ENCODE measurements at places on chromosomes 4 and X.
A peak's percentile ranks its signal among the peaks of the same experiment; 100 is the strongest.

DNA sequence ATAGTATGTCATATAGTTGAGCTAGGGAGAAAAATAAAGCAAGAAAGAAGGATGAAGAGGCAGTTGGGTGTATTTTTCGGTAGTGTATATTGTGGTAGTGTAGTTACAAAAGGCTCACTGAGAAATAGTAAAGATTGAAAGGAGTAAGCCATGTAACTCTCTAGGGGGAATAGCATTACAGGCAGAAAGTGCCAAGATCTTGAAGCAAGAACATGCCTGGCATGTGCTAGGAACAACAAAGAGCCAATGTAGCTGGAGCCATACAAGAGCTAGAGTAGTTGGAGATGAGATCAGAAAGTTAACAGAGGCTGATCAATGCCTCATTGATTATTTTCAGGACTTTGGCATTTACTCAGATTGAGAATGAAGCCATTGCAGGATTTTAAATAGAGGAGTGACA, 3.0 kb downstream of the ABCE1 start:
- DNase-seq: no peak

GRCh38 chrX:42735250-42735649, 42.7 kb downstream of the PPP1R2C start:
- no peak for DNase-seq

GRCh38 chr4:165787516-165788274, 85.3 kb upstream of the TLL1 start:
- no peak for DNase-seq

DNA sequence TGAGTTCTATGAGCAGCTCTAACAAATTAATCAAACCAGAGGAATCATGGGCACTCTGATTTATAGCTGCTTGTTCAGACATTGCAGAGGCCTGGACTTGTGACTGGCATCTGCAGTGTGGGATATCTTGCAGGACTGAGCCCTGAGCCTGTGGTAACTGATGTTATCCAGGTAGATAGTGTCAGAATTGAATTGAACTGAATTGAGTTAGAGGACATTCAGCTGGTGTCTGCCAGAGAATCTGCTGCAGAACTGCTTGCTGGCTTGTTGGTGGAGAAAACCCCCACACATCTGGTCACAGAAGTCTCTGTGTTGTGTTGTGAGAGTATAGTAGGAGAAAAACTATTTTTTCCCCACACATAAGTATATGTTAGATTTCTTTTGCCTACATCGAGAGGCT, 42.2 kb downstream of the SMIM20 start:
- DNase-seq: no peak

- DNase-seq: no peak
Observed at GRCh38 chr4:131459430-131460101, 1689.5 kb upstream of the PCDH10 start.

DNA sequence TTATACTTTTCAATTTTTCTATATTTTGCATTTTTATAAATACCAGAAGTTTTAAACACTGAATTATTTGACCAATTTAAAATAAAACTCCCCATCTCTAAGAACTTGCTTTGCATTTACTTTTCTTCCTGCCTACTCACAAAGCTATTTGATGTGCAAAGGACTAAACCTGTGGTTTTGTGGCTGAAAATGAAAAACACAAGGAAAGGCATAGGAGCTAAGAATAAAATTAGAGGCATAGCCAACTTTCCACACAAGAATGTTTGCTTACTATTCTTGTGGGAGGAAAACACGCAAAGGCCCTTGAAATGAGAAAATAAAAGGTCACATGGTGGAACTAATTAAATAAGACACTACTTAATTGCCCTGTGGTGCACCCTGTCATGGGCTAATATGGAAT, 221.2 kb downstream of the KLHL13 start:
- DNase-seq: no peak

- no peak for DNase-seq
Observed at GRCh38 chrX:16838202-16839066, 31.7 kb downstream of the RBBP7 start.

GRCh38 chr4:115711575-115711974, 598.2 kb upstream of the NDST4 start:
- DNase-seq: no peak

- DNase-seq: no peak
Observed at GRCh38 chr4:3207531-3208037, 41.4 kb upstream of the MSANTD1 start.

- peak; percentile 23 for DNase-seq
Observed at GRCh38 chr4:73259571-73260090, 1.0 kb upstream of the ANKRD17 start.

DNA sequence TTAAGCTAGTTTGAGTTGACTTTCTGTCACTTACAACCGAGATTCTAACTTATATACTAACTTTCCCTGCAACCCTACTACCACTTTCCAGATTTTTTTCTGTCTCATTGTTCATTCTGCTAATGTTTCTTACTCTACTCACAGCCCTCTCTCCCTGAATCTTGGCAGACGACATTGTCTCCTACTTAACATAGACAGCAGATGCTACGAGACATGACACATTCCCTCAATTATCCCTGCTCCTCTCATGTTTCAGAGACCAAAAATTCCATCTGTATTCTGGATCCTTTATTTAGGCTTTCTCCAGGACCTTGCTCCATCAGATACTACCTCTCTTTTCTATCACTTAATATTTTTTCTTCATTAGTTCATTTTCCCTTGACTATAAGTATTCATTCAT, 379.1 kb upstream of the TEX13C start:
- DNase-seq: no peak

- no peak for DNase-seq
Observed at GRCh38 chrX:20312018-20312417, 45.3 kb upstream of the RPS6KA3 start.

GRCh38 chr4:150668824-150669223, 86.9 kb downstream of the MAB21L2 start:
- no peak for DNase-seq

DNA sequence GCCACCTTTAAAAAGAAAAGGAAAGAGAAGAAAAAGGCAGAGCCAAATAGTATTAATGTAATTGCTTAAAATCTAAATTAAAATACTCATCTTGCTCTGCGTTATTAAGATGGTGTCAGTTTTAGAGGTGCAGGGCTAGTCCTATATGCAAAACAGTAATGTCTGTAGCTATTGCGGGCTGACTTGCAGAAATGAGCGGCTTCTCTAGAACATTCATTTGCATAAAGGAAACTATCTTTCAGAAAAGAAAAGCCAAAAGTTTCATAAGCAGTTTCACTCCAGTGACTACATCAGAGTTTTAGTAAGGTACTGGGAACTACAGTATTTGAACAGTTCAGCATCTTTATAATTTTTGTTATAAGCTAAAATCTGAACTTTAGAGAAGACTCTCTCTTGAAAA, 6.0 kb downstream of the SMAD1 start:
- no peak for DNase-seq

- no peak for DNase-seq
Observed at GRCh38 chr4:114386637-114387233, 211.9 kb upstream of the UGT8 start.

GRCh38 chrX:47933946-47934345, 69.8 kb downstream of the ZNF182 start:
- DNase-seq: no peak

- DNase-seq: no peak
Observed at GRCh38 chrX:104135677-104136076, 21.1 kb downstream of the SLC25A53 start.

DNA sequence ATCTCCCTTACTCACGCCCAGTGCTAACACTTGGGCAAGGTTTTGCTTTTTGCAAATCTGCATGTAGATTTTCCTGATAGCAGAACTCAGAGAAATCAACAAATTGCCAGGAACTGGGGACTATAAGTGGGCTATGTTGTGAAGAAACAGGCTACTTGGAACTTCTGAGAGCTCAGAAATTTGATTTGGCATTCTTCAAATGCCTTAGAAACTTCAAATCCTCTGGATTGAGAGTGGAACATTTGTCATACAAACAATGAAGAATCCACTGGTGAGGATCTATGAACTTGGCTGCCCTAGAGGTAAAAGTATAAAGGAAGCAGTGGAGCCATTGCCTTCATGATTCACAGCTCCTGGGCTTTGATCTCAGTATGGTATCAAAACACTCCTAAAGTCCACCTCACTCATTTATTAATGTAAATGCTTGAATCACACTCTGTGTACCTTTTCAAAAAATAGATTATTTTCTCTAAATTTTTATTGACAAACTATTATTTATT, 126.0 kb downstream of the GLRA3 start:
- DNase-seq: no peak
